ENCODE measurements at places on chromosomes 1 and 21. TPM values are rescaled to one million over a fixed set of nuclear protein-coding genes. Genes with fewer than 3 reads are reported as not detected.

Gene COL24A1
- total RNA-seq: 0.43 TPM

Gene SOD1
- total RNA-seq: 281 TPM

Gene TMEM59
- total RNA-seq: 373 TPM

Gene FBLIM1
- total RNA-seq: 44.1 TPM

Gene ACTL8
- total RNA-seq: 0.09 TPM

Gene SPATA21
- total RNA-seq: not detected

Gene LYSMD1
- 6.5 TPM for total RNA-seq

Gene CHI3L1
- 35.3 TPM for total RNA-seq

Gene KIAA1614
- 7.0 TPM for total RNA-seq

Gene MATN1
- total RNA-seq: 0.14 TPM

Gene C1orf53
- 2.0 TPM for total RNA-seq

Gene PDPN
- total RNA-seq: 102 TPM

Gene SPRR3
- total RNA-seq: not detected

Gene ASTN1
- total RNA-seq: not detected

Gene LINGO4
- total RNA-seq: not detected

Gene LCE3E
- total RNA-seq: not detected

Gene LEPROT
- total RNA-seq: 37.9 TPM

Gene PER3
- total RNA-seq: 4.9 TPM

Gene TP73
- total RNA-seq: not detected

Gene PTPN22
- total RNA-seq: 0.55 TPM

Gene TMEM82
- not detected for total RNA-seq

Gene WNT9A
- total RNA-seq: 0.37 TPM

Data from smooth muscle cell of bladder (primary cell).